Vagina (tissue), 2 donors: ENCODE measurements at places on chromosomes 4 and X.

DNA sequence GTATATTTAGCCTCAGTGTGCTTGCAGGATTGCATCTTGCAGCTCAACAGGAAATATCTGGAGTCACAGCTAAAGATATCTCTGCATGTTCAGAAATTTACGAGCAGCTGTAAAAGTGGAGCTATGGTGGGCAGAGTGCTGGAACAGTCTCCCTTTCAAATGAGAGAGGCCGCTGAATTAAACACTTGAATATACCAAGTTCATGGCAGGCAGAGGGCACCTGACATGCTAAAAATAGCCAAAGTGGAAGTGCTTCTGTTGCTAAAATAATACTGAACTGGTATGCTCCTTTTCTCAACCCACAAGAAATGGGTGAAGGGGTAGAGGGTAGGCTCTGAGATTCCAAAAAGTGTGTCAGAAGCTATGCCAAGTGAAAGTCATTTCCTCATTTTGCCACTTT lies 98.1 kb downstream of the MGST2 start:
- no peak for DNase-seq

GRCh38 chrX:68894513-68895340 lies 65.9 kb downstream of the EFNB1 start:
- DNase-seq = no peak

DNA sequence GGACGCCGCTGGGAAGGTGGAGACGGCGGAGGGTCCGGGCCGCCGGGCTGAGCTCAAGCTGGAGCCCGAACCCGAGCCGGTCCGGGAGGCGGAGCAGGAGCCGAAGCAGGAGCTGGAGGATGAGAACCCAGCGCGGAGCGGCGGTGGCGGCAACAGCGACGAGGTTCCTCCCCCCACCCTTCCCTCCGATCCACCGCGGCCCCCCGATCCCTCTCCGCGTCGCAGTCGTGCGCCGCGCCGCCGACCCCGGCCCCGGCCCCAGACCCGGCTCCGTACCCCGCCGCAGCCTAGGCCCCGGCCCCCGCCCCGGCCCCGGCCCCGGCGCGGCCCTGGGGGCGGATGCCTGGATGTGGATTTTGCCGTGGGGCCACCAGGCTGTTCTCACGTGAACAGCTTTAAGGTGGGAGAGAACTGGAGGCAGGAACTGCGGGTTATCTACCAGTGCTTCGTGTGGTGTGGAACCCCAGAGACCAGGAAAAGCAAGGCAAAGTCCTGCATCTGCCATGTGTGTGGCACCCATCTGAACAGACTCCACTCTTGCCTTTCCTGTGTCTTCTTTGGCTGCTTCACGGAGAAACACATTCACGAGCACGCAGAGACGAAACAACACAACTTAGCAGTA lies 483 bp downstream of the USP27X start:
- no peak for DNase-seq

DNA sequence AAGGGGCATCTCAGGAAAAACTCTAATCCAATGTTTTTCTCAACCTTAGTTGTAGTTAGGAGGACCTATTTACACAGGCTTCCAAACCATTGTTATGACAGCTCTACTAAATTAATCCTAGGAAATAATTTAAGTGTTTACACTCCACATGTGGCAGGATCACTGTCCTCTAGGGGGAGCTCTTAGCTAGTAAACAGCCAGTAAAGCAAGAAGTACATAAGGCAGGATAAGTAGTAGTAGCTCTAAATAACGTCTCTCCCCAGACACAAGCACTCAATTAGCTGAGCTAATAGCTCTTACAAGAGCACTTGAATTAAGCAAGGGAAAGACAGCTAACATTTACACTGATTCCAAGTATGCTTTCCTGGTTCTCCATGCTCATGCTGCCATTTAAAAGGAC lies 37.3 kb downstream of the NUDT11 start:
- DNase-seq = no peak

DNA sequence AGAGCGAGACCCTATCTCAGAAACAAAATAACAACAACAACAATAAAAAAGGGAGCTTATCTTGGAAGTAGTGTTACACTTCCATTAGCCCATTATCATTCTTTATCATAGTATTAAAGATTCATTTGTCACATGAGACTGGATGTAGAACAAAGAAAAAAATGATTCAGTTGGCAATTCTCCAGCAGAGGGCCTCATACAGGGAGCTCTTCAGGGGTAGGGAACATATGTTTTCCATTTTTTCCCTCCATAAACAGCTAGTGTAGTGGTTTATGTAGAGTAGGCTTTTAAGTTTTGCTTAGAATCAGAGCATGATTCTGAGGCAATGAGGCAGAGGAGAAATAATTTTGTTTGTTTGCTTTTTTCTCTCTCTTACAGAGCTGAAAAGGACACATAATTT lies 5.8 kb downstream of the CPE start:
- no peak for DNase-seq

GRCh38 chr4:115159141-115159540 lies 45.7 kb upstream of the NDST4 start:
- no peak for DNase-seq

DNA sequence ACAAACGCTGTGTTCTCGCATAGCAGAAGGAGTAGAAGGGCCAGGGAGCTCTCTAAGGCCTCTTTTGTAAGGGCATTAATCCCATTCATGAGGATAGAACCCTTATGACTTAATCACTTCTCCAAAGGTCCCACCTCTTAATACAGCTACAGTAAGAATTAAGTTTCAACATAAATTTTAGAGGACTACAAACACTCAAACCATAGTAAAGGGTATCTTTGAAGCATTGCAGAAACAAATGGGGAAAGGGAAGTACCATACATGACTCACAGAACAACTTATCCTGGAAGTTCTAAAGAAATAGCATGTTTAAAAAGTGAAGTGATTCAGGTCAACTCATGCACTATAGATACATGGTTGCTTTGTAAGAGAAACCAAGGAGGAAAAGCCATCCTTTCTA lies 680.8 kb downstream of the RPA4 start:
- DNase-seq = no peak

- DNase-seq = no peak
These were observed 180.3 kb upstream of the MBNL3 start for GRCh38 chrX:132669142-132669541.
